ENCODE measurements at places on chromosomes 6 and 20.

- no peak for DNase-seq
Observed at GRCh38 chr6:169921217-169921616, 169.8 kb downstream of the ERMARD start.

- DNase-seq = no peak
Observed at GRCh38 chr6:17957086-17957485, 30.3 kb downstream of the KIF13A start.

DNA sequence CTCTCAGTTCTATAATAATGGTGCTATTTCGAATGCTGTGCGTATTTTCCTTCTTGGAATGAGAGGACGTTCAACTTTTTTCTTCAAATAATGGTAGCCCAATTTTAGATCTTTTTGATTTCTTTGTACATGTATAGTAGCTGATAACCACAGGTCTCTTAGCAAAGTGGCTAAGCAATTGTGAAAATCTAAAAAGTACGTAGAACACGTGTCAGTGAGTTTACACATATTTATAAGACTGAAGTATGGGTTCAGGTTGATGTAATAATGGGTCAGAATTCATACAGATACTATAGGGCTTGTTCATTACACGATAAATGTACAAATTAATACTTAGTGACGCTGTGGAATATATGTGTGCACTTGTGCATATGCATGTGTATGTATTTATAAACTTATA is 1.3 kb downstream of the SMIM13 start:
- no peak for DNase-seq

DNA sequence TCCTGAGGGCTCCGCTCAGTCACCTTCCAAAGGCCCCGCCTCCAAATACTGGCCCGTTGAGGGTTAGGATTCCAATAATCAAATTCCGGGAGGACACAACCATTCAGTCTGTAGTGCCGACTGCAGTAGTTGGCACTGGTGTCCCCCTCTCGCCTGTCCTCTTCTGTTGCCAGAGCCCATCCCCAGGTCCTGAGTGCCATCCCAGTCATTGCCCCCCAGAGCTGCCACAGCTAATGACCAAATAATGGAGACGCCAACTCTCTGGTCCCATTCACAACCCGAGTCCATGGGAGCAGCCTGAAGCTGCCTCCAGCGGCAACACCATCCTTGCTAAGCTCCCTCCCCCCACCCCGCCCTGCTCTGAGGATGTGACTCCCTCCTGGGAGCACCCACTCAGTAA is 115.9 kb downstream of the JPH2 start:
- no peak for DNase-seq

GRCh38 chr20:12744037-12744436 is 264.7 kb upstream of the SPTLC3 start:
- DNase-seq = no peak

DNA sequence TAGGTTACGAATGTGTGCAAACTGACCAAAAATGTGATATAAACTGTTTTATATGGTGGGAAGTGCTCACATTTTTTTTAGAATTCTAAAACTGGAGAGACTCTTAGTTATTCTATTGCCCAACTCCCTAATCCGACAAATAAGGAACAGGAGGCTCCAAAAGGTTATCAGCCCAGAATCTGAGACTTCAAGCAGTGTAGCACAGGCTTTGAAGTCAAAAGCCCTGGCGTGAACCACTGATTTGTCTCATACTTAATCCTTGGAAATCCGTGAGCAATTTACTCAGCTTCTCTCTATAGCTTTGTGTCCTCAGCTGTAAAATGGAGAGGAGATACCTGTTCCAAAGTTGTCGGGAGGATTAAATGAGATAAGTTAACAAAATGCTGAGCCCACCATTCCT is 368.8 kb upstream of the SASH1 start:
- DNase-seq = no peak

DNA sequence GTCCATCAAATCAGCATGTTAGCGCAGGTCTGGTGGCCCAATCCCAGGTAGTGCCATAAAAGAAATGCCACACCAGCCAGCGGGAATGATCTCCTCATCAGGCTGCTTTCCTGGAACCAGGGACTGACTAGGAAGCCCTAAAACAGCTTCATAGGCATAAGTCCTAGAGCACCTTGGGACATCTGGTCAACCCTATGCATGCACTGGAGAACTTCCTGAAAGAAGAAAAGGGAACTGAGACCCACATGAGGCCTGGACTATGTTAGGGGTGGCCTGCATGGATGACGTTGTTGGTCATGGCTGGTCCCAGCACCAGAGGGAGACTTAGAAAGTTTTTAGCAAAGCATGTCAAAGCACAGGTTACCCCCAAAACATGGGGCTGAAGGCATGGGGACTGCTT is 7.6 kb upstream of the KCNK16 start:
- DNase-seq = no peak

- no peak for DNase-seq
Observed at GRCh38 chr6:74404366-74404765, 708.4 kb downstream of the CD109 start.

- DNase-seq = no peak
Observed at GRCh38 chr20:23826541-23827021, at the start of gene CST2. Gene CST2, minus strand, starts transcription at chr20:23826729. Its CDS starts 69 bp downstream, at chr20:23826660.

- DNase-seq = no peak
Observed at GRCh38 chr6:76644231-76644630, 571.8 kb upstream of the IMPG1 start.

DNA sequence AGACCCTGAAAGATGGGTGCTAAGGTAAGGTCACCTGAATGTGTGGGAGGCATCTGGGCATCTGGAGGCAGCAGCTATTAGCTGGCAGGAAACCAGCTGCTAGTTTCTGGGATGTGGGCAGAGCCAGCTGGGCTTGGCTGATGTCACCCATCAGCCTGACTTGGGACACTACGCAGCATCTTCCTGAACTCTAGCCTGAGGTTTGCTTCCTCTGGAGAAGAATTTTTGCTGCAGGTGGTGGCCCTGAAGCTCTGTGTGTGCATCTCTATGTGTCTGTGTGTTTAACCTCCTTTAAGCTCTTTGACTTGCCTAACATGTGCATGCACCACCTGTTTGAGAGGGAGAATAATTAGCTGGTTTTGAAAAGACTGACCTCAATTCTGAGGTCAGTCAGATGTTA is 465.1 kb upstream of the CHD6 start:
- no peak for DNase-seq

DNA sequence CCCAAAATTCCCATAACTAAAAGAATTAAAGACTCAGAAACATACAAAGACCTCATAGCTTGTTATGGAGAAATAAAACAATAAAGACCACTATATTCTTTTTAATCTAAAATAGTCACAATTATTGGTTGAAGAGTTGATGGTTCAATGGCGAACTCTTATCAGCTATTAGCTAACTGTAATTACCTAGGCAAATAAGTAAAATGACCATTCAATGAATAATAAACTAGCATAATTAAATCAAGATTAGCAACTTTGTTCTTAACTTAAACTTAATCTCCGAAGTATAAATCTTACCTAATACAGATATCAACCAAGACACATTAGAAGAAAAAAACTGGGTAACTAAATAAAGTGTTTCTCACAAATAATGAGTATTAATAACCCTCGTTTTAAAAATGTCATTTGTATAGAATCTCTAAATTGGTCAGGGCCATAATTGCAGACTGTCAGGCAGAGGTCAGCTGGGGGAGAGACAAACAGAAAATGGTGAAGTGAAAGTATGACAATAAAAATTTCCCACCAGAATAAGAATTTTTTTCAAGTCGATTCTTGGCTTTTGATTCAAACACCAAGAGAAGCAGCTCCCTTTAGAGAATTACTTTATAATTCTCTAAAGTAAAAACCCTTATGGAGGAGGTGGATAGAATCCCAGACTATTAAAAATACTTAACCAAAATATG is 1.7 kb downstream of the FKBP5 start:
- DNase-seq = no peak

DNA sequence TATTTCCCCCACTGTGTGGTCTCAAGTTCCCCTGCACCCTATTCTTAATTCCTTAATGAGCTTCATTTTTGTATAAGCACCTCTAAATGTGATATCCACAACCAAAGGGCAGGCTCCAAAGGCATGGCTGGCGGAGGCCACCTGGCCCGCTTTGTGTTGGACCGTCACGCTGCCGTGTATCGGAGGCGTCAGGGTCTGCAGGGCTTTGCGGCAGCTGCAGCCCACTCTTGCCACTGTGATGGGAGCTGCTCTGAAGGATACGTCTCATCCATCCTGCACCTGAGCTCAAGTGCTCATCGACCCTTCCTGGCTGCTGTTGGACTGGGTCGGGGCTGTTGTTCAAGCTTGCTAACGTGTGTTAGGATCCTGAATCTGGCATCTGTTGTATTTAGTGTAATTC is 177.6 kb downstream of the ARID1B start:
- DNase-seq = no peak

GRCh38 chr6:55901765-55902270 is 26.4 kb upstream of the BMP5 start:
- no peak for DNase-seq

DNA sequence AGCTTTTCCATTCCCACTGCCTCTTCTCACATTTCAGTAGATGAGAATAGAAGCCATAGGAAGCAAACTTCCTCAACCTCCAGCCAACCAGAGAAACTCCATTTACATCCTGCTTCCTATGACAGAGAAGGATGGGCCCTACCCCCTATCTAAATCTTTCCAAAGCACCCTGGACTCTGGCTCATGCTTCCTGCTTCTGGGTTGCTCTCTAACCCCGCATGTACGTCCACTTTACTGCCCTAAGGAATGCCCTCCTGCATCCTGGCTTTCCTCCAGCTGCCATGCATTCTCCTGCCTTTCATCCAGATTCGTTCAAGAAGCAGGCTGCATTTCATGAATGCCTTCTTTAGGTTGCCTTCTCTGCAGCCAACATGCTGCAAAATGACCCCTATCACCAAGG is 91.9 kb downstream of the FAM217A start:
- DNase-seq = peak; percentile 4

- peak; percentile 83 for DNase-seq
Observed at GRCh38 chr6:27672113-27672799, 199.4 kb upstream of the ZNF184 start.

- no peak for DNase-seq
Observed at GRCh38 chr6:5582762-5583161, 321.4 kb downstream of the FARS2 start.

GRCh38 chr6:170143401-170144150 is 147.3 kb downstream of the DLL1 start:
- no peak for DNase-seq

- no peak for DNase-seq
Observed at GRCh38 chr6:132365281-132365907, 35.9 kb downstream of the MOXD1 start.

- DNase-seq = no peak
Observed at GRCh38 chr20:18663932-18664331, 76.1 kb downstream of the DTD1 start.
